Stimulated activated CD8-positive, alpha-beta memory T cell treated with anti-CD3 and anti-CD28 coated beads, Interleukin-15, amount 100 ng/mL, for 24 hours (primary cell): ENCODE measurements at places on chromosomes 2 and 18.

- no peak for DNase-seq
Measured at GRCh38 chr2:235497096-235497495, 3.3 kb downstream of the AGAP1 start.

DNA sequence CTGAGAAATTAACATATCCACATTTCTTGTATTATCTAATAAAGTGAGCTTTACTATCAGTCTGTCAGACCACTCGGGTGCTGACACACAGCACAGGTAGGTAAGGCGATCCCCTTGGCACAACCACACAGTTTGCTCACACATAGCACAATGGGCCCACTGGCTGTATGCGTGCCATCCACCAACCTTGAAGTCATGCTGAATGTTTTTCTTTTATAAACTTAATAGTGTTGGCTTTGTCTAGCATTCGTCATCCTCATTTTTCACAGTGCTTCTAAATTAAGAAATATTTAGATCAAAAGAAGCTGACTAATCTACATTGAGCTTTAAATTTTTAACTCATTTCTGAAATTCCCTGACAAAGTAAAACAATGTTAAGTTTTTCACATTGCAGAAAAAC is 50.0 kb upstream of the PAPOLG start:
- DNase-seq, result no peak

- no peak for DNase-seq
Measured at GRCh38 chr2:12501469-12502158, 215.1 kb upstream of the TRIB2 start.

- DNase-seq, result no peak
Measured at GRCh38 chr2:165443511-165443910, 26.0 kb upstream of the CSRNP3 start.

DNA sequence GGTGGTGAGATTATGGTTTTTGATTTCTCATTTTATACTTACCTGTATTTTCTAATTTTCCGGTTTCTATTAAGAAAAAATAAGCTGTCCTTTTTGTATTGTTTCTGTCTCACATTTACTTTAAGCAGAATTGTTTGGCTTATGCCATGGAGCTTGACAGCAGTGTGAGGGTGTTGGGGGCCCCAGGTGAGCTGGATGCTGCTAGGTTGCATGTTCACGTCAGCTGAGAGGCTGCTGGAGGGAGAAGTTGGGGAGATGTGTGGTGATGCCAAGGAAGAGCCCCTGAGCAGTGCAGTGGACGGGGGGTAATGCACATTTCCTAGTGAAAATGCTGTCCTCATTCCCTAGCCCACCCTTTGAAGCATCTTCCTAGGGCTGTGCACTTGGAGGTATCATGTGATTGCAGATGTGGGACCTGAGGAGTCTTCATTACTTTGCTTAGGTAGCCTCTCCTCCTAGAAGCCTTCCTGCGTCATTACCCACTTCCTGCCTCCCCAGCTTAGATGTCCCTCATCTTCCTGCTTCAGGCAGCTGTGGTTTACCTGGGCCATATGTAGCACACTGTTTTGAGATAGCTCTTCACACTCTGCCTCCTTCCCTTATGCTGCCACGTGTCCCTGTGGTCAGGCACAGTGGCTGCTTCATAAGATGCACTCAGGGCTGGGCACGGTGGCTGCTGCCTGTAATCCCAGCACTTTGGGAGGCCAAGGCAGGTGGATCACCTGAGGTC is 16.2 kb downstream of the ATG16L1 start:
- DNase-seq, result peak; percentile 7

GRCh38 chr2:59920961-59921360 is 632.5 kb downstream of the BCL11A start:
- DNase-seq, result no peak

GRCh38 chr18:13256444-13257305 is 38.1 kb downstream of the LDLRAD4 start:
- DNase-seq, result no peak

- DNase-seq, result no peak
Measured at GRCh38 chr18:35306588-35307250, 16.7 kb upstream of the ZSCAN30 start.

- no peak for DNase-seq
Measured at GRCh38 chr18:62975785-62976184, 260.4 kb downstream of the PHLPP1 start.

DNA sequence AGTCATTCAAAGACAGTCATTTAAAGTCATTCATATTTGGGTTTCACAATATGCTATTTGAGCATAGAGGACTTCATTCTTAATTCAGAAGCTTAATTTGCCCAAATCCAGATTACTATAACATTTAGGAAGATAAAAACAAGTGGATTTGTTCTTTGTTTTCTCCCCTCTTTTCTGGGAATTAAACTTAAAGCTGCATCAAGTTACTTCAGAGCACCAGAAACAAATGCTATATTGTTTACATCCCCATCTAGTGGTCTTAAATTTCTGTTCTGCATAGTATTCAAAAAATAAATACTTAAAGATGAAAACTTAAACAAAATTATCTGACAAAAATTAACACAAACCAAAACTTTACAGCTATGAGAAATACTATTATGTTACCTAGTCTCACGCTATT is 34.7 kb upstream of the MARCHF7 start:
- DNase-seq, result no peak

- DNase-seq, result no peak
Measured at GRCh38 chr2:63408530-63408929, 179.7 kb downstream of the WDPCP start.

GRCh38 chr2:193469251-193469650 is 1274.5 kb upstream of the TMEFF2 start:
- no peak for DNase-seq
